Activated naive CD8-positive, alpha-beta T cell treated with anti-CD3 and anti-CD28 coated beads, Interleukin-2, amount 10 ng/mL, durations not matched to agents 7 days and 5 days (primary cell): ENCODE measurements at places on chromosomes 7 and 10. TPM values are rescaled to one million over a fixed set of nuclear protein-coding genes. Genes with fewer than 3 reads are reported as not detected.

The DOCK4 gene
- total RNA-seq: 1.7 TPM

DNA sequence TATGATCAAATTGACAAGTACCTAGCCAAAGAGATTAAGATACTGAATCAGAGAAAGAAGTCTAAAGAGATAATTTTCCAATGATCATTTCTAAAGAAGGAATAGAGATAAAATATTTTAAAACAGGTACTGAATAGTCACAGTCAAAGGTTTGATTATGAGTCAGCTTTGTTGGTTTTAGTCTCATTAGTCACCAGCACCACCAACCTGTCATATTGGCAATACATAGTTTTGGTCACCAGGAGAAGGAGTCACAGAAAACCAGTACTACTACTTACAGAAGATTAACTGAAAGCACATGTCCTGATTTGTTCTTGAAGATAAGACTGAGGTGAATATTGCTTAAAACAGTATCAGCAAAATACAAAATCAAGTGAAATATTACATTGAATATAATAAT is 34.6 kb downstream of the ZEB1 start:
- no peak for DNase-seq
- no peaks in the 10 kb centered on the region for H3K27me3 ChIP-seq
- H3K36me3 ChIP-seq: peaks cover 13% of the 10 kb centered on the region
- H3K4me1 ChIP-seq: peaks cover 28% of the 10 kb centered on the region

- peaks cover 2% of the 10 kb centered on the region for H3K4me1 ChIP-seq
- H3K27ac ChIP-seq: no peak overlapping the region
- peaks cover 2% of the 10 kb centered on the region for H3K36me3 ChIP-seq
- no peak for DNase-seq
Measured at GRCh38 chr10:101481256-101481655, 106.8 kb downstream of the POLL start.

DNA sequence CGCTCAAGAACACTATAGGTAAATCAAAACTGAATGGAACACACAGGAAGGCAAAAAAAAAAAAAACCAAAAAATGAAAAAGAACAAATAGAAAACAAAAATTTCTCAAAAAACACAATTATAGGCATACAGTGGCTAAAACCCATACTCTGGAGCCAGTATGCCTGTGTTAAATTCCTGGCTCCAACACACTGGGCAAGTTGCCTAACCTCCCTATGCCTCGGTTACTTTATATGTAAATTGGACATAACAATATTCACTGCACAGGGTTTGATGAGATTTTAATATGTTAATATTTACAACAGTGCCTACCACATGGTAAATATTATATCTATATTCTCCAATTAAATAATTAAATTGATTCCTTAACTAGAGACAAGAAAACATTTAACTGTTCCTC is 217.1 kb downstream of the HTR7 start:
- no peak overlapping the region for H3K27ac ChIP-seq
- H3K36me3 ChIP-seq: no peaks in the 10 kb centered on the region
- DNase-seq: no peak
- no peaks in the 10 kb centered on the region for H3K27me3 ChIP-seq
- H3K4me3 ChIP-seq: no peak overlapping the region
- H3K4me1 ChIP-seq: no peaks in the 10 kb centered on the region

GRCh38 chr7:152132812-152133211 is 107.3 kb downstream of the GALNT11 start:
- no peak for DNase-seq
- H3K36me3 ChIP-seq: peaks cover 18% of the 10 kb centered on the region
- peaks cover 2% of the 10 kb centered on the region for H3K4me1 ChIP-seq
- H3K27me3 ChIP-seq: no peaks in the 10 kb centered on the region
